GM23248 (cell line): ENCODE measurements at places on chromosomes 6 and 20. TPM values are rescaled to one million over a fixed set of nuclear protein-coding genes. Genes with fewer than 3 reads are reported as not detected.

Gene MUC21
- not detected in 2 replicates for total RNA-seq

Gene TMEM217
- total RNA-seq, result 1.2 and 4.6 TPM in 2 replicates

Gene BMP5
- not detected in 2 replicates for total RNA-seq

DNA sequence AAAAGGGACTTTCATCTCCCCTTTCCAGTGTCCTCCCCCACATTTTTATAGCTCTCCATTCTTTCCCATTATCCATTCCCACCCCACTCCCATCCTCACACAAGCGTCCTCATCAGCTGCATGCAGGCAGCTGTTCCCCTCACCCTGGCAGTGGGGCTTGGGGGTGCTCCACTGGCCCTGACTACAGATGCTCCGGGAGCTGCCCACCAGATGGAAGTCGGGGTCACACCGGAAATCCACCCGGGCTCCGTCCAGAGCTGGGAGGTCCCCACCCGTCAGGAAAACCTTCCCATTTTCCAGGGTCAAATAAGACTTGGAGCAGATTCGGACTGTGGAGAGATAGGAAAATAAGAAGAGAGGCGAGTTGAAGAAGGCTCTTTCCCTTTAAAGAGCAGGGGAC, 2.7 kb downstream of the GABBR1 start:
- DNase-seq, result no peak

DNA sequence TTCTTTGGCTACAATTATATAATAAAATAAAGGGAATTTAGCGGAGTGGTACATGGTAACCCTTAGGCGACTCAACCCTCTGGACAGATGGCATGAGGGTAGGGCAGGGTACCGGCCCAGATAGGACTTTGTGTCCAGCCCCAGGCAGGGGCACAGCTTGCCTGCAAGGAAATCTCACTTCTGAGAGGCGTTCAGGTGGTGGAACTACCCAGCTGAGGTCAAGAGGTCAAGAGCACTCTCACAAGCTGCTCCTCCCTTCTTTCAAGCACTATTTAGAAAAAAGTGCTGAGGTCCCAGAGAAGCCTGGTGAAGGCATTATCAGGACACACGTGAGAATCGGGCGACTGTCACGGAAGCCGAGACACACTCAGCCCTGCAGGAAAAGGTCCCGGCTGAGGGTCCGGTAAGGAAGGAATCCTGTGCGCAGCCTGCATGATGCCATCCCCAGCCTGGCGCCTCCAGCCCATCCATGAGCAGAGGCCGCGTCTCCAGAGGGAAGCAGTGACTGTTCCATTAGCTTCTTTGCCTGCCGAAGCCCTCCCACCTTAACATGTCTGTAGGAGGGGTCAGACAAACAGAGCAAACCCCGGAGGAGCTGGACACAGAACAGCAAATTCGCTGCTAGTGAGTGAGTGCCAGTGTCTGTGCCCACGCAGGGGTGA, 54.8 kb downstream of the WDR27 start:
- no peak for DNase-seq
